Progenitor cell of endocrine pancreas (in vitro differentiated cells): ENCODE measurements at places on chromosomes 1 and 21.

GRCh38 chr1:12005488-12006166, 13.7 kb upstream of the MIIP start:
- DNase-seq = no peak

DNA sequence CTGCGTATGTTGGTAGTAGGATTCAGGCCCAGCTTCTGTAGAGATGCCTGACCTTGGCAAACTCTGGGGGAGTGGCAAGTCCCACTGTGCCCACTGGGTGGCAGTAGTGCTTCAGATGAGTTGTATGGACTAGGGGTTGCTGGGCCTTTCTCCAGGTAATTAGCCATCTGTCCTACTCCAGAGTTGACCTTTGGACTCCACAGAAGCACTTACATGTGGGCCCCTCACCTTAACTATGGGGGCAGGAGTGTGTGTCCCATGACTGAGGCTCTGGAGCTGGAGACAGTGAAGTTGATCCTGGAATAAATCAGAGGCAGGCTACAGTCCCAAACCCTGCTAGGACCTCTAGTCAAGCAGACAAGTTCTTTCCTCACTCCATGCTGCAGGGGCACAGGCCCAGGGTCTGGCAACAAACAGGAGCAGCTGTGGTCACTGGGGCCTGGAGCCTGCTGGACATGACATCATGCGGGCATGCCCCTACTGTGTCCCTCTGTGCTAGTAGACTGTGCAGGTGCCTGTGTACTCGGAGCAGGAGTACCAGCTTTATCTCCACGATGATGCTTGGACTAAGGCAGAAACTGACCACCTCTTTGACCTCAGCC, 4.6 kb downstream of the DMAP1 start:
- DNase-seq = peak; percentile 91

GRCh38 chr1:94401206-94401605, 17.0 kb upstream of the ABCD3 start:
- no peak for DNase-seq

GRCh38 chr1:214319938-214320337, 39.0 kb downstream of the SMYD2 start:
- DNase-seq = no peak

GRCh38 chr1:201514466-201514865, 7.5 kb upstream of the CSRP1 start:
- DNase-seq = no peak

DNA sequence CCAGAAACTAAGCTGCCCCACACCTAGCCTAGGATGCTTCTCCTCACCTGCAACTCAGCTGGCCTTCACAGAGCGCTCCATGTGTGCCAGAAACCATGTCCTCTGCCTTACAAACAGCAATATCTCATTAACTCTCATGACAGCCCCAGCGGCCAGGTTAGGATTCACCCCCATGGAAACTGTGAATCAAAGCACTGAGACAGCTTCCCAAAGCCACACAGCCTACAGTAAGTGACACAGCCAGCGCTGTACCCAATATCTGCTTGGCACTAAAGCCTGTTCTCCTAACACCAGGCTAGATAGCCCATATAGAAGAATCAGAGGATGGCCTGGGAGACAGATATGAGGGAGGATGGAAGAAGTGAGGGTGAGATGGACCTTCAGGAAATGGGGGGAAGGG, 13.5 kb downstream of the KCNN3 start:
- DNase-seq = no peak

DNA sequence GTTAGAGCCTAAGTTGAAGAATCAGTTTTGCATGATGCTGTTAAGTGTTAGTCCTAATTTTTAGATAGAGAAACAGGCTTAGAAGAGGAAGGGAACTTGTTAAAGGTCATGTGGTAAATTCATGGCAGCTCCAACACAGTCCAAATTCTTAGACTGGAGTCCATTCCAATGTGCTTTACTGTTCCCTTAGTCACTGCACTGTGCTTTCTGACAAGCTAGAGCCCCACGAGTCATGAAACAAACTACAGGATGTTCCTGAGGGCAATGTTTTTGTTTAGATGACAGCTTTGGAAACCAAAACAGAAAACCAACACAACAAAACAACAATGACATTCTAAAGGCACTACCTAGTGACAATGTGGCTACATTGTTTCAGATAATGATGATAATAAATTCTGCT, 23.1 kb upstream of the RGS4 start:
- no peak for DNase-seq
